ENCODE measurements at places on chromosomes 6 and 20. TPM values are rescaled to one million over a fixed set of nuclear protein-coding genes. Genes with fewer than 3 reads are reported as not detected.
A peak's percentile ranks its signal among the peaks of the same experiment; 100 is the strongest.

NCOA3 gene
- polyA plus RNA-seq = 5.9 TPM

EYA2 gene
- polyA plus RNA-seq = 2.0 TPM

GRCh38 chr6:159254186-159254585, 85.0 kb downstream of the FNDC1 start:
- H3K4me3 ChIP-seq = no peak overlapping the region
- DNase-seq = no peak
- no peak overlapping the region for H3K27ac ChIP-seq
- no peaks in the 10 kb centered on the region for H3K36me3 ChIP-seq
- no peaks in the 10 kb centered on the region for H3K4me1 ChIP-seq

DNA sequence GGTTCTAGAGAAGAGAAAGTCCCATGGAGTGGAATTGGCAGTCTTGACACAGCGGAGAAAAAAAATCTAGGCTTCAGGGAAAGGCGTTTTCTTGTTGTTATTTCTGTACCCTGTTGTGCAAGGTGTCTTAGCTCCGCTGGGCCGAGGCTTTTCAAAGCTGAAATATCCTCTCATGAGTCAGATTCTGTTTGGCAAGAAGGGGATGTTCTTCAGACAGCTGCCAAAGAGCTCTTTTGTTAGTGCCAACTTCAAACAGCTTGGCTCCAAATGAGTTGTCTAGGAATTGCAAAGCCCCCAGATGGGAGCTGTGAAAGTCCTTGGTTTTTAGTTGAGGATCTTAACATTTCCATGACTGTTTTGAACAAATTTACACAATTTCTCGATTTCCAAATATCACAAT, 45.6 kb downstream of the LRRN4 start:
- no peaks in the 10 kb centered on the region for H3K27me3 ChIP-seq
- no peaks in the 10 kb centered on the region for H3K36me3 ChIP-seq
- no peak overlapping the region for H3K4me3 ChIP-seq
- peak; percentile 77 for DNase-seq
- peak overlapping the region; percentile 71 for H3K27ac ChIP-seq

GRCh38 chr6:102340311-102340710, 946.8 kb downstream of the GRIK2 start:
- no peaks in the 10 kb centered on the region for H3K4me1 ChIP-seq
- H3K27me3 ChIP-seq = no peaks in the 10 kb centered on the region
- H3K4me3 ChIP-seq = no peak overlapping the region
- no peak for DNase-seq

GRCh38 chr6:101011186-101011585, 130.1 kb upstream of the ASCC3 start:
- H3K4me3 ChIP-seq = no peak overlapping the region
- no peaks in the 10 kb centered on the region for H3K4me1 ChIP-seq
- no peaks in the 10 kb centered on the region for H3K27me3 ChIP-seq
- no peak for DNase-seq
- H3K36me3 ChIP-seq = no peaks in the 10 kb centered on the region

DNA sequence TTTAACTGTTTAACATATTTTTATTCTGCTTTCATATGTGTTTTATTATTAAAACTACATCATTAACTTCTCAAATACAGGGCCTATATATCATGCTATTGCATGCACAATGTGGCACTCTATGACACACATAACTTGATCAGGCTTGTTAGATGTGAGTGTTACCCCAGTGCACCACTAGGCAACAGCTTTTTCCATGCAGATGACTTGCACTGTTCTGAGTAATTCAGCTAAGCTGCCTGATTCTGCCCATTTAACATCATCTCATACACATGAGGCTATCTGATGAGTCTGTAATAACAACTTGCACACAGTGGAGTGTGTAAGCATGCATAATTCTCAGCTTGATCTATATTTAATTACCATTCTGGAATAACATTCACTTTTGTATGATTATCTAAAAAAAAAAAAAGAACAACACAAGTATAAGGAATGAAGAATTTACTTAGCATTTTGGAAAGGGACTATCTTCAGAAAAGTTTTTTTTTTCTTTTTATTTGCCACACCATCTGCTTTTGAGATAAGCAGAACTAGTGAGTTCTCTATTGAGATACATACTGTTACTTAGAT, 83.1 kb downstream of the GRM1 start:
- H3K36me3 ChIP-seq = no peaks in the 10 kb centered on the region
- no peak overlapping the region for H3K4me3 ChIP-seq
- no peak for DNase-seq
- no peak overlapping the region for H3K27ac ChIP-seq
- H3K27me3 ChIP-seq = no peaks in the 10 kb centered on the region
